ENCODE measurements at places on chromosomes 5 and 9.

- DNase-seq: no peak
Measured at GRCh38 chr5:39200081-39200480, 19.3 kb downstream of the FYB1 start.

- DNase-seq: no peak
Measured at GRCh38 chr9:130751631-130752355, 58.2 kb downstream of the EXOSC2 start.

DNA sequence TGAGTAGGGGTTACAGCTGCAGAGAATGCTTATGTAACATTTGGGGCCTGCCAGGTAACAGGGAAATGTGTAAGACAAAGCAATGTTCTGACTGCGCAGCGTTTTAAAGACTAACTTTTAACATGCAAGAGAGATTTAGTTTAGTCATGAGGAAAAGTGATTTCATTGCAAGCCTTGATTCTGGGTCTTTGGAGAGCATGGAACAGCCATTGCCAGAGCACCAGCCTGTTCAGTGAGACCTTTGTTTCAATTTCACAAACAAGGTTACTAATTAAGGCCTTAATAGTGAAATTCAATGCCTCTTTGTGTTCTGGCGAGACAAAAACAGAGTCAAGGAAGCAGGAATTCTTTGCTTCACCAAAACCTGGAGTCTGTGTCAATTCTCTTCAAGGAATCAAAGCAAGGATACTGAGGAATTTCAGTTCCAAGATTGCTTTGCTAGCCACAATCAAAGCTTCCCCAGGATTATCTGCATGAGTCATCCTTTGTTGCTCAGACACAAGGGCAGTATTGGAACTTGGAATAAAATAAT is 14.4 kb downstream of the CKMT2 start:
- no peak for DNase-seq

DNA sequence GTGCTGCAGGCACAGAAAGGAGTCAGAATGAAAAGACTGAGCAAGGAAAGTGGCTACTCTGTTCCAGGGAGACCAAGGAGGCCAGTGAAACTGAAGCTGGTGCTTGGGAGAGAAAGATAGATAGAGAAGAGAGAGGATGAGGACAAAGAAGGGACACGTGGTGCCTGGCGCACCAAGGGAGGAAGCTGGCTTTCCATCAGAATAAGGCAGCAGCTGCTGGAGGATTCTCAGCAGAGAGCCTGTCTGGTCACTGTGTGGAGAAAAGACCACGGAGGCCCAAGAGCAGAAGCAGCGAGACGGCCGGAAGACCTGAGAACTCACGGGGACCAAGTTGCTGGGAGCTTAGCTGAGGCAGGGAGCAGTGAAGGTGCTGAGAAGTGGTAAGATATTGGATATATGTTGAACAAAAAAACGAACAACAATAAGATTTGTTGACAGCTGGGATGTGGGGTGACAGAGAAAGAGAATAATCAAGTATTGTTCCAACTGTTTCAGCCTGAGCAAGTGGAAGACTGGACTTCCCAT is 116.1 kb downstream of the SEMA5A start:
- DNase-seq: no peak

- no peak for DNase-seq
Measured at GRCh38 chr5:9173281-9174048, 372.4 kb downstream of the SEMA5A start.

DNA sequence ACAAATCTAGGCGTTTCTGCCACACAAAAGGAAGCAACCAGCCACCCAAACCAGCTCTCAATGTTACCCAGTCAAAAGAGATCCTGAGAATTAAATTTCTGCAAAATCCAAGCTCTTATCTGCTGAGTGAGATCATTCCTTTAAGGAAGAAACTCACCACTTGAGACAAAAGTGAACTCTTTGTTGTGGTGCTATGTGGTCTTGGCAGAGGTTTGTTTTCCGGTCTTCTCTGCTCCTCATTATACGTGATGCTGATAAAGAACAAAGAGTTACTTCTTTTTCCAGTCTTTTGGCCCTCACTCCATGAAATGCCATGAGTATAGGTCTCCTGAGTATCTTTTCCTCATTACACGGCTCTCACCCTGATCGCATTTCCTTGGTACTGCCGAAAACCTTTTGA is 82.1 kb downstream of the PRKACG start:
- DNase-seq: no peak

GRCh38 chr9:111959468-111960359 is 63.1 kb downstream of the UGCG start:
- no peak for DNase-seq

GRCh38 chr9:73741316-73741715 is 589.7 kb downstream of the ANXA1 start:
- DNase-seq: no peak

GRCh38 chr5:177557041-177557647 is 2.8 kb upstream of the FAM193B start:
- DNase-seq: no peak

- DNase-seq: no peak
Measured at GRCh38 chr5:68770551-68770950, 323.3 kb upstream of the SLC30A5 start.

GRCh38 chr5:154258531-154259217 is 68.1 kb downstream of the GALNT10 start:
- DNase-seq: no peak

- DNase-seq: no peak
Measured at GRCh38 chr9:77595426-77596095, 52.6 kb downstream of the GNA14 start.

GRCh38 chr5:107955321-107955720 is 284.6 kb upstream of the EFNA5 start:
- DNase-seq: no peak

GRCh38 chr9:68685770-68686169 is 19.3 kb upstream of the PIP5K1B start:
- no peak for DNase-seq

DNA sequence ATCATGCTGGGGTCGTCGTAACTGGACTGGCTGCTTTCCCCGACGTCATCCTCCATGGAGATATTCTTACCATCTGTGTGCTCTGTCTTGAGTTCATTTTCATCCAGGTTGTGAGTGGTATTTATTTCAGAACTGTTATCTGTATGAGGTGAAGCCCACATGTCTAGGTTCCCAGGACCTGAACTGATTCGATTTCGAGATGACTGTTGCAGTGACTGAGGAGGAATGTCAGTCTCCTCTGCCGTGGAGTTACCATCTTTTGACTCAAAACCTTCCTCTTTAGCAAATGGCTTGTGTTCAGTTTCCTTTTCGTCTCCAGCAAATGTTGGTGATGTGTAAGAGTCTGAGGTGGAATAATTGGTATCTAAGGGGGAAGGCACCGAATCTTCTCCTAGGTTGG is 55.2 kb upstream of the PCA3 start:
- no peak for DNase-seq

- no peak for DNase-seq
Measured at GRCh38 chr9:81815781-81816180, 112.4 kb upstream of the SPATA31D4 start.

GRCh38 chr9:110255463-110256379 is 586 bp downstream of the TXN start:
- peak; percentile 27 for DNase-seq

DNA sequence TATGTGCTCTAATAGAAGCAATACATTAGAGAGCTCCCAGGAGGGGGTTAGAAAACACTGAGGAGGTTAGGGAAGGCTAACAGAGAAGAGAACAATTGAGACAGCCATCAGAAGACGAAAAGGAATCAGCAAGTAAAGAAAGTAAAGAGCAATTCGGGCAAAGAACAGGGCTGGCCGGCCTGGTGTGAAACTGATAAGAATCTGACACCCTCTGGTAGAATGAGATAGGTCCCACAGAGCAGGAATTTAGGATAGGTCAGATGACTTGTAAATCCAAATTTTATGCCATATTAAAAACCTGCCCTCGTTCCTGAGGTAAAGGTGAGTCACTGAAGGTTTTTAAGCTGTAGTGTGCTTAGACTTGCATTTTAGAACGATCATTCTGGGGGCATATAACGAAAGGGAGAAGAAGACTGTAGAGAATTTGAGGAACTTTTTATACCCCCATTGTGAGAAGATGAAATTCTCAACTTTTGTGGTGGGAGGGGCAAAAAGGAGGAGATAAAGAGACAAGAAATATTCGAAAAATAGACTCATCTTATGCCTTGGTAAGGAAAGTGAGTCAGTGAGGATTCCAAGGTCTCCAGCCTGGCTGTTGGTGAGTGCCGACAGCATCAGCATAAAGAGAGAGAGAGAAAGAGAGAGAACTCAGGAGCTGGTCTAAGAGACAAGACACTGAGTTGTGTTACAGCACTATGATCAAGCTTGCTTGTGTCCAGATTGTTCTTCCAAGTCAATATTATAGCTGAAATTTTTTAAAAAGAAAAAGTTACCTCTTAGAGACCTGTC is 51.3 kb downstream of the TMEM167A start:
- no peak for DNase-seq

DNA sequence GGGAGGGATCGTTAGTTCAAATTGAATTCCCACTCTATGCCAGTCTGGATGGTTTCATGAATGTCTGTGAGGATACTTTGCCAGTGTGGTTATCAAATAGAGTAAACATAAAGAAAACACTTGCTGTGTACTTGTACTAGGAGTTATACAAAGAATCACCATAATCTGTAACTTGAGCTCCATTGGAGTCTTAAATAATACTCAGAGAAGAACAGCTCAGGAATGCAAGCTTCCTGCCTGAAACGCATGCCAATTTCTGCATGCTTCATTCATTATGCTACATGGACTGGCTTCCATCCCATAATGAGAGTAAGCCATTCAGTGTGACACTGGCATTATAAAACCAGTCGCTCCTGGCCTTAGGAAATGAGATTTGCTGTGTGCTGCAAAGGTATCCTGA is 351.4 kb downstream of the SEMA5A start:
- no peak for DNase-seq

DNA sequence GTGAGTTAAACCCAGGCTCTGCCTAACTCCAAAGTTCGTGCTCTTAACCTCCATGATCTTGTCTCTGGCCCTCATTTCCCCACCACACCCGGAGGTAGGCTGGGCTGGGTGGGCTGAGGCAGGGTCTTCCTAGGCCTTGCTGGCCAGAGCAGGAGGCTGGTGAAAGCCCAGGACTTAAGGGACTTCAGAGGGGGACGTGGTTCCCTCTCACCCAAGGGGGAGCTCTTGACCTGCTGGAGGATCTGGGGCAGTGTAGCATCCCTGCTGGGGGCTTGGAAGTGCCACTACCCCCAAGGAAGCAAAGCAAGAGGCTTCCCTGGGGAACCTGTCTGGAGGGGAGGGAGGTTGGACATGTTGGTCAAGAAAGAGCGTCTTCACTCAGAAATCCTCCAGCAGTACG is 14.7 kb downstream of the PITX1 start:
- DNase-seq: no peak

- DNase-seq: no peak
Measured at GRCh38 chr5:148708854-148709253, 54.5 kb upstream of the HTR4 start.

GRCh38 chr5:165448753-165449152 is 1943.3 kb downstream of the MAT2B start:
- DNase-seq: no peak

DNA sequence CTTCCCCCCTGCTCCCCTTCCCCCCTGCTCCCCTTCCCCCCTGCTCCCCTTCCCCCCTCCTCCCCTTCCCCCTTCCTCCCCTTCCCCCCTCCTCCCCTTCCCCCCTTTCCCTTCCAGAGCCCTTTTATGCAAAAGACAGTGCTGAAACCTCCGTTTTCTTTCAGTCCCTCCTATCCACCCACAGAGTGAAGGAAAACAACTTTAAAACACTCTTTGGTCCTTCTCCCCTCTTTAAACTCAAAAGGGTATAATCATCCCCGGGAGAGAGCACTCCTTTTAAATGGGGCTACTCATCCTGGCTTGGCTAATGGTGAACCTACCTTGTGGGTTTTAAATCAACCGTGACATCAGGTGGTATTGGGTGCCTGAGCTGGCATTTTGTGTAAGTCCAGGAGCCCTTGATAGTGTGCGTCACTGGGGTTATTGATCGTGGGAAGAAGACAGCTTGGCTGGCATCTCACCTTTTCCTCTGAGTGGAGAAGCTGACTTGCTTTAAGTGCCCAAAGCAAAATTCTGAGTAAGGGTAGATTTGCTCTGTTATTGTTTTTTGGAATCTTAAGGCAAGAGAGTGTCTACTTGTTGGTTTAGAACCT is 2.7 kb downstream of the LARP1 start:
- no peak for DNase-seq

- DNase-seq: peak; percentile 69
Measured at GRCh38 chr5:178461004-178461730, 129.0 kb downstream of the COL23A1 start.

DNA sequence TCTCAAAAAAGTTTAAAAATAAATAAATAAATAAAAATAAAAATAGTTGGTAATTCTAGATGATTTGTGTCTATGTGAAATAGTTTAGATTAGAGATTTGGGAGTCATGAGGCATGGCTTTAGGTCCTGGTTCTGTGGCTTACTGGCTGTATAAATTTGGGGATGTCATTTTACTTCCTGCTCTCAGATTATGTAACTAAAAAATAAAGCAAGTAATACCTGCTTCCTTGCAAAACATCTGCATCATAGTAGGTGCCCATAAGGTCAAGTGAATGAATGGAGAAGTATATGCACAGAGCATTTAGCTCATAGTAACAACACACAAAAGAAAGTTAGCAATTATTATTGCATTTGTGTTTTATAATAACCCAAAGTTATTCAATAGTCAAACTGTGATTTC is 287.7 kb upstream of the TLE4 start:
- no peak for DNase-seq

DNA sequence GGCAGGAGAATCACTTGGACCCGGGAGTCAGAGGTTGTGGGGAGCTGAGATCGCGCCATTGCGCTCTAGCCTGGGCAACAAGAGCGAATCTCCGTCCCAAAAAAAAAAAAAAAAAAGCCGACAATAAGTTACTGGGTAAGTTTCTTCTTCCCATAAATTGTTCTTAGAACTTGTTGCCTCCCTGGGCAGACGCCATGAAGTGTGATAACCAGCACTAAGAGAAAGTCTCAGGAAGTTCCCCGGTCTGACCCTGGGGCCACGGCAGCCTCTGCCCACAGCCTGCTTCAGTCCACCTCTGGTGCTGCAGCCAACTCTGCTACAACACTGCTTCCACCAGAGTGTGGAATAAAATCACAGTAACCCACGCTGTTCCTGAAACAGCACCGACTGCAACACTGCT is 19.1 kb downstream of the LPCAT1 start:
- no peak for DNase-seq

DNA sequence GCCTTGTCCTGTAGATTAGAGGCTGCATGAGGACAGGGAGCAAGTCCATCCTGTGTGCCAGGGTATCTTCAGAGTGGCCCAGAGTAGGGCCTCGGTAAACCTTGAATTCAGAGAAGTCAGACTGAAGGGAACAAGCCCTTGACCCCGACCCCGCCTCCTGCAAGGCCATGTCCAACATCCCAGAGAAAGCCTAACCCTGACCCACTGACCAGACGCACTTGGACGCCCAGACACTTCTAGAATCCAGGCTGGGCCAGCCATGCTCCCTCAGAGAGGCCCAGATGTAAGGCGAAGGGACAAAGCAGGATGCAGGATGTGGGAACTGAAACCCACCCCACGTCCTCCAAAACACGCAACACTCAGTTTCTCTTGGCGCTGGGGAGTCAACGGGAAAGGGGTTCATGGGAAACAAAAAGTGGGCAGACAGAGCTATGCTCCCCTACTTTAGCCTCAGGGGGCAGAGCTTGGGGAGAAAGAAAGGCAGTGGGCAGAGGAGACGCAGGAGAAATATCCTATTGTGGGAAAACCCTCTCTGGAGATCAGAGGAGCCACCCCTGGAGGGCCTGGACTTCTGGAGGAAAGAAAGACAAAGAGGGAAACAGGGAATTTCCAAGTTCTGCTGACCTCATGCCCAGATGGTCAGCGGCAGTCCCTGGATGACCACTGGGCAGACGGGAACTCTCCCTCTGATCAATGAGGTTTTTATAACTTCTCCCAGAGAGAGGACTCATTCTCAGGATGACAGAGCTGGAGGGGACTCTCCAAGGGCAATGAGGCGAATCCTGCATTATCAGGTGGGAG is 13.0 kb downstream of the TNIP1 start:
- DNase-seq: no peak
